ENCODE measurements at places on chromosomes 3 and 15. TPM values are rescaled to one million over a fixed set of nuclear protein-coding genes. Genes with fewer than 3 reads are reported as not detected.

Gene CLSTN2
- 36.7 TPM for total RNA-seq

Gene C15orf40
- 13.8 TPM for total RNA-seq

Gene SKOR1
- 0.69 TPM for total RNA-seq

Gene PTH1R
- 4.2 TPM for total RNA-seq

Gene INO80
- total RNA-seq = 33.4 TPM

Gene CTSH
- total RNA-seq = 32.3 TPM

Gene GNAT1
- not detected for total RNA-seq

Gene NR2E3
- not detected for total RNA-seq

Gene PAK6
- total RNA-seq = 23.5 TPM

Gene WDR72
- 0.46 TPM for total RNA-seq

Gene ROBO2
- 411 TPM for total RNA-seq

Gene PRTG
- 8.8 TPM for total RNA-seq

Gene ERICH6
- 0.46 TPM for total RNA-seq

Gene SLC49A4
- total RNA-seq = 32.1 TPM

Gene LINGO1
- 45.2 TPM for total RNA-seq

Gene ANKUB1
- 4.2 TPM for total RNA-seq

Gene NANOGP8
- total RNA-seq = 0.69 TPM

Gene TPRG1
- 4.4 TPM for total RNA-seq

Gene CFAP92
- 6.5 TPM for total RNA-seq

Gene COMMD2
- 66.7 TPM for total RNA-seq

Gene C3orf49
- not detected for total RNA-seq

Gene SUSD5
- total RNA-seq = 7.4 TPM

Gene P3H2
- total RNA-seq = 2.3 TPM

Gene HIGD2B
- not detected for total RNA-seq

Gene CD276
- 37.1 TPM for total RNA-seq

Gene SERPINI1
- 130 TPM for total RNA-seq

Gene GP9
- not detected for total RNA-seq

Gene P2RY14
- total RNA-seq = 1.4 TPM

Gene MYH15
- 1.2 TPM for total RNA-seq

Gene NCEH1
- 13.6 TPM for total RNA-seq

Gene TIPIN
- total RNA-seq = 15.0 TPM

Gene GOLGA8H
- 2.1 TPM for total RNA-seq

Gene PPP1R14D
- not detected for total RNA-seq

Gene ZNF592
- total RNA-seq = 7.2 TPM

Gene MELTF
- total RNA-seq = 5.8 TPM

Gene TKT
- 119 TPM for total RNA-seq

Gene TRIM42
- total RNA-seq = not detected

Gene GPR160
- total RNA-seq = 5.3 TPM

Gene CCR1
- 3.2 TPM for total RNA-seq

Gene CFAP100
- 6.5 TPM for total RNA-seq

Data from diencephalon (tissue), 1 donor.